Naive thymus-derived CD8-positive, alpha-beta T cell (primary cell): ENCODE measurements at places on chromosomes 5 and 9.

- DNase-seq, result no peak
Measured at GRCh38 chr9:2923766-2924379, 80.0 kb upstream of the PUM3 start.

DNA sequence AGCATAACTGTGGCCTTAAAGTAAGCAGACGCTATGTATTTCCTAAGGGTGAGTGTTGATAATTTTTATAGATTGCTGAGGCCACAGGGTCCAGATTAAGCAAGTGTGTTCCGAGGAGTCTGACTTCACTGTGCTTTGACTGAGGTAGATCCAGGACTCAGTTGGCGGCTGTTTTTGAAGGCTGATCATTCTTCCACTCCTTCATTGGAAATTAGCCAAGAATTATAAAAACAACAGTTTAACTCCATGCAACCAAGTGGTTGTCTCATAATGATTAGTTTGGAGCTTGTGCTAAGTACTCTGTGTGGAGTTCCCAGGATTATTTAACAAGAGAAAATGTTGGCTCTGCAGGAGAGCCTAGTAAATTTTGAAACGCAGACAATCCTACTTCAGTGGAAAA, 19.1 kb downstream of the IQGAP2 start:
- DNase-seq, result no peak

- DNase-seq, result no peak
Measured at GRCh38 chr5:141853895-141854626, 24.1 kb downstream of the PCDH1 start.

GRCh38 chr5:173775261-173776197, 112.6 kb upstream of the CPEB4 start:
- DNase-seq, result no peak

DNA sequence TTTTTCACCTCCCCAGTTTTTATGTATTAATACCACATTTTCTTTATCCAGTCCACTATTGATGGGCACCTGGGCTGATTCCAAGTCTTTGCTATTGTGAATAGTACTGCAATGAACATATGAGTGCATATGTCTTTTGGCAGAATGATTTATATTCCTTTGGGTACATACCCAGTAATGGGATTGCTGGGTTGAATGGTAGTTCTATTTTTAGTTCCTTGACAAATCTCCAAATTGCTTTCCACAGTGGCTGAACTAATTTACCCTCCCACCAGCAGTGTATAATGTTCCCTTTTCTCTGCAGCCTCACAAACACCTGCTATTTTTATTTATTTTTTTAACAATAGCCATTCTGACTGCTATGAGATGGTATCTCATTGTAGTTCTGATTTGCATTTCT, 340.2 kb downstream of the ADAMTS6 start:
- no peak for DNase-seq

DNA sequence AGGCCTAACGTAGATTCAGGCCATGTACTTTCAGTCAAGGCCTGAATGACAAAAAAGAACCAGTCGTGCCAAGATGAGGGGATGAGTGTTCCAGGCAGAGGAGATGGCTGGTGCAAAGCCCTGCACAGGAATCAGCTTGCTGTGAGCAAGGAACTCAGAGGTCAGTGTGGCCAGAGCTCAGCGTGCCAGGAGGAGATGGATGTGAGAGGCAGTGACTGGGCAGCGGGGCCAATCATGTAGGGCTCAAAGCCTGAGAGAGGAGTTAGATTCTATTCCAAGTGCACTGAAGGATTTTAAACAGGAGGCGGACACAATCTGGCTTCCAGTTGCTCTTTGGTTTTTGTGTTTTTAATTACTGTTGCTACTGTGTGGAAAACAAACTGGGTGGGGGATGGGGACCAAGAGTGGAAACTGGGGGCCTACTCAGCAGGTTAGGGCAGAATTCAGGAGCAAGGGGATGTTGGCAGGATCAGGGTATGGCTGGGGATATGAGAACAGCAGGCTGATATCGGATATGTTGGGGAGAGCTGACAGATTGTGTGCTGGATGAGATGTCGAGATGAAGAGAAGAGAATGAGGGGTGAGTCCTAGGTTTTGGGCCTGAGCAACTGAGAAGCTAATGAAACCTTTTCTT, 64.3 kb downstream of the ANGPTL2 start:
- DNase-seq, result no peak

DNA sequence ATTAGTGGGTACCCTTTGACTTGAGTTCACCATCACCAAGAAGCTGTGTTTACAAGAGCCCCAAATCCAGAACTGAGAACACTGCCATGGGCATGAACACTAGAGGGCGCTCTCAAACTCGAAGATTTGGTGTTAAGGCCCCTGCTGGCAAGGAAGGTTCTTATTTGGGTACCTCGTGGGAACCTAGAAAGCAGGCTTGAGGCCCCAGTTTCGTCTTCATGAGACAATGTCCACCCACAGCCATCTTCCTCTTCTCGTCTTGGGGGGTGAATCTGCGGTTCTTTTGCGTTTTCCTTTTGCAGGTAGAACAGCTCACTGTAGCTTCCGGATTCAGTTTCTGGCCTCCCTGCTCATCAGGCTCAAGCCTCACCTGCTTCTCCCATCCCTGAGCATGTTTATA, 184.0 kb downstream of the SEMA5A start:
- no peak for DNase-seq
